DMS79 (cell line): ENCODE measurements at places on chromosomes 13 and 19.

GRCh38 chr19:30649934-30650614 is 277.9 kb downstream of the ZNF536 start:
- DNase-seq: peak; percentile 87

GRCh38 chr13:68380041-68380973 is 1150.2 kb upstream of the PCDH9 start:
- DNase-seq: no peak

DNA sequence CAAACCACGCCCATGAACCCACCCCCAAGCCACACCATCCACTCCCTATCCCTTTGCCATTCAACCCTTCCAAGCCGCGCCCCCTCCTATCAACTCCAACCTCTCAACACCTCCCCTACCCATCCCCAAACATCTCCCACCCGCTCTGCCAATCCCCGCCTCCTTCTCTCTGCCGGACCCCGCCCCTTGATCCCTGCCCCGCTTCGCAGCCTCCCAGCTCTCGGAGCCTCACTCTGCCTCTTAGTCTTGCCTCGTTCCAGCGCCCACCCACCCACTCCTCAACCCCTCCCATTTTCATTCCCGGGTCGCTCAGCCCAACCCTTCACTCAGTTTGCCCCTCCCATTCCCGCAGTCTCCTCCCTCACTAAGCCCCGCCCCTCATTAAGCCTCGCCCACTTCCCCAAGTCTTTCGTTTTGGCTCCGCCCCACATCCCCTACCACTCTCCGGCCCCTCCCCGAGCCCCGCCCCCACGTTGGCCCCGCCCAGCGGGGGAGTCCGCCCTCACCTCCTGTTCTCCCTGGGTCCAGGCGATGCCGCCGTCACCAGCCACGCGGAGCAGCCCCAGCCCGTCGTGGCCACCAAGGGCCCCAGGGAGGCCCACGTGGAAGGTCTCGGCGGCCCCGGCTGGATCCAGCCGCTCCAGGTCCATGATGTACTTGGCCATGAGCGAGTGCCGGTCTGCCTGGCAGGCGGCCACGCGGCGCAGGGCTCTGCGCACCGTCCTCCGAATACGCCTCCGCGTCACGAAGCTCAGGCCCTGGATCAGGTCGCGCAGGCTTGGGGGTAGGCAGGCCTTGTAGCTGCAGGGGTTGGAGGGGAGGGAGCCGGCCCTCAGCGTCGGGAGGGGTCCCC is 5.7 kb downstream of the JAK3 start:
- DNase-seq: peak; percentile 49

GRCh38 chr13:113776231-113777125 is 17.5 kb downstream of the TMEM255B start:
- DNase-seq: peak; percentile 60

DNA sequence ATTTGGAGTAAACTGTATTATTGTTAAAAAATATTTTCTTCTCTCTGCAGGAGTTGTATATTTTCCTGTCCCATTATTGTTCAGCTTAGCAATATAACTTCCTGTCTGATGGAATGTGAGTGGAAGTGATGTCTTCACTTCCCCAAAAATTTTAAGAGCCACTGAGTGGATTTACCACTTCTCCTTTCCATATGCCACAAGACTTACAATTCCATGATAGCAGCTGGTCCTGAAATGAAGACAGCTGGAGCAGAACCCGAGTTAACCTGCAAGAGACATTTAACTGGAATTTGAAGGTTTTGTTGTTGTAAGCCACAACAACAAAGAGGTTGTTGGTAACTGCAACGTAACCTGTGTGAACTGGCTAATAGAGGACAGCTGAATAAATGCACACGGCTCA is 23.4 kb upstream of the TBC1D4 start:
- no peak for DNase-seq

DNA sequence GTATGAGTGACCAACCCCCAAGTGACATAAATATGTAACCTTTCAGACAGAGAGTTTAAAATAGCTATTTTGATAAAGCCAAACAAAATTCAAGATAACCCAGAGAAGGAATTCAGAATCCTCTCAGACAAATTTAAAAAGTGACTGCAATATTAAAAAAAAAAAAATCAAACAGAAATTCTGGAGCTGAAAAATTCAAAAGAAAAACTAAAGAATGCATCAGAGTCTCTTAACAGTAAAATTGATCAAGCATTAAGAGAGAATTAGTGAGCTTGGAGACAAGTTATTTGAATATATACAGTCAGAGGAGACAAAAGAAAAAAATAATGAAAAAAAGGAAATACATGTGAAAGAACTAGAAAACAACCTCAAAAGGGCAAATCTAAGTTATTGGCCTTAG is 53.1 kb upstream of the ATXN8OS start:
- no peak for DNase-seq

GRCh38 chr19:38728752-38729541 is 15.3 kb downstream of the CAPN12 start:
- DNase-seq: no peak

DNA sequence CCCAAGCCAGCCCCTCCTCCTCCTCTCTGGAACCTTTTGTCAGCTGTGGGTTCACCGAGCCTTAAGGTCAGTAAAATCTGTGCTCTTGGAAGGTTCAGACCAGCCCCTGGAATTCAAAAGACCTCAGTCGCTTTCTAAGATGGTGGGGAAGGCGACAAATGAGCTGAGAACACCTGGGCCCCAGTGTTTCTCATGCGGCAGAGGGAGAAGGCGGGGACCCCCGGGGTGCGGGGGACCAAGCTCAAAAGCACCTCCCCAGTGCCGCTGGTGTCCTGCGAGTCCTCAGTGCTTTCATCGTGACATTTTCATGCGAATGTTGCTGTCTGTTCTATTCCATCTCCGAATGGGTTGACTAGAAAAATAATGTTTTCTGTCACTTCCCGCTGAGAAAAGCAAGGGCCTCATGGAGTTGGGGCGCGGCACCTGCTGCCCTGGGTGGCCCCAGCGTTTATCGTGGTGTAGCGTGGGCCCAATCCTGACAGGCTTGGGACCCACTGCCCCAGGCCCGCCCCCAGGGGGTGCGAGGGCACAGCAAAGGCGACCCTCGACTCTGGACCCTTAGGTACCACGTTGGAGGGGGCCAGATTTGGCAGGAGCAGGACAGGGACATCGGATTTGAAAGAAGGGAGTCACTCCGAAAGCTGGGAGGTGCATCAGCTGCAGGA is 751 bp upstream of the NTN5 start:
- DNase-seq: no peak

- no peak for DNase-seq
Observed at GRCh38 chr13:46094478-46094877, 10.4 kb downstream of the CPB2 start.

GRCh38 chr19:55546011-55546410 is 668 bp upstream of the SBK3 start:
- DNase-seq: no peak

- no peak for DNase-seq
Observed at GRCh38 chr13:33976965-33977364, 159.0 kb downstream of the RFC3 start.

GRCh38 chr13:28047757-28048388 is 52.5 kb downstream of the FLT3 start:
- no peak for DNase-seq

DNA sequence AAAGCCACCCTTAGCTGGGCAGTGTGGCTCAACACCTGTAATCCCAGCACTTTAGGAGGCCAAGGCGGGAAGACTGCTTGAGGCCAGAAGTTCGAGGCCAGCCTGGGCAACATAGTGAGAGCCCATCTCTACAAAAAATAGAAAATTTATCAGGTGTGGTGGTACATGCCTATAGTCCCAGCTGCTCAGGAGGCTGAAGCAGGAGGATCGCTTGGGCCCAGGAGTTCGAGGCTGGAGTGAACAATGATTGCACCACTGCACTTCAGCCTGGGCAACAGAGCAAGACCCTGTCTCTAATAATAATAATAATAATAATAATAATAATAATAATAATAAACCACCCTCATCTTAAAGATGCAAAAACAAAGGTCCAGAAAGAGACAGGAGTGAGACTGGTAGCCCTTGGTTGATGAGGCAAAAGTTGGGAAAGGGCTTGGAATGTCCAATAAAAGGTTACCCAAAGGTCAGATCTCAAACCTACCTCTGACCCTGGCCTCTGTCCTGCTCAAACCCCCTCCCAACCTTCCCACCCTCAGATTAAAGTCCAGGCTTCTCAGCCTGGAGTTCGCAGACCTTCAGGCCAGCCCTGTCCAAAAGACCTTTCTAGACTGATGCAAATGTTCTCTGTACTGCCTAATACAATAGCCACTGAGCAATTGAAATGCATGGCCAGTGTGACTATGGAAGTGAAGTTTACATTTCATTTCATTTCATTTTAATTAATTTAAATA is 9.1 kb downstream of the ZNF575 start:
- DNase-seq: no peak
